ENCODE measurements at places on chromosomes 12 and 14.

DNA sequence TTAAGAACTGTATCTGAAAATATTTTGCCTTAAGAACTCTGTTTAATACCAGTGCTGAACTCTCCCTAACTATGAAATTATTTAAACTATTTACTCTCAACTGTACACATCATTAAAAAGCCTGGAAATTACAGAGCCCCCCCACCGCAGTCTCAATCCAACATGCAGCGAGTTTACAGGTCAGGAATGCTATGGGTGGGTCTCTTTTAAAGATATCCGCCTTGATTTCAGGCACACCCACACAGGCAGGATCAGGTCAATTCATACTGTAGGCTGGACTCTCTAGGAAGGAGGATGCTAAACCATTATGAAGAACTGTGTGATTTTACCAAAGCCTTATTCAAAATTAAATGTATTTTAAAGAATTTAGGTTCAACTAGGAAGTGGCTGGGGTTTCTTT is 16.5 kb downstream of the SPTLC2 start:
- no peak for DNase-seq

- DNase-seq = no peak
These were observed 65.3 kb downstream of the PRIMA1 start for GRCh38 chr14:93723001-93723400.

- DNase-seq = no peak
These were observed 55.7 kb downstream of the SFSWAP start for GRCh38 chr12:131766382-131767107.

GRCh38 chr12:32450363-32450762 is 51.0 kb downstream of the FGD4 start:
- no peak for DNase-seq

DNA sequence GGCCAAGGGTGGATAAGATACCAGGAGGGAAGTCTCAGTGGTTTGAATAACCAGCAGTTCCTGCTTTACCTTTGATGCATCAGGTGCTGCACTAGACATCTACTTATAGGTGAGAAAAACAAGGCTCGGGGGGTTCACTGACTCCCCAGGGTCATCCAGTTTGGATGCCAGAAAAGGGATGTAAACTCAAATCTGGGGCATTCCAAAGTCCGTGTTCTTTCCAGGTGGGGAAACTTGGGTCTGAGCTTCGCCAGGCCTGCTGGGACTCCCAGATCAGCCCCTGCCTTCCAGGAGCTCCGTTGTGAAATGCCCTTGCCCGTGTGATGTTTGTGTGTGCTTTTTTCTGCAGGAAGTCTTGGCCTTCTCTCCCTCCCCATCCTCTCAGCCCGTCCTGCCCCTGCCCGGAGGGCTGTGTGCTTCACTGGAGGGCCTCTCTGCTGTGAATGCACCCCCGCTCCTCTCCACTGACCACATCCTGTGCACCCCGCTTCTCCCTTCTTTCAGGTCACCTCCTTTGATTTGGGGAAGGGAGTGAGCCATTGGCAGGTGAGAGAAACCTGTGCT is 42.1 kb downstream of the TSPAN9 start:
- DNase-seq = no peak

- no peak for DNase-seq
These were observed 138.2 kb upstream of the LHX5 start for GRCh38 chr12:113609692-113610469.

- no peak for DNase-seq
These were observed 108.0 kb downstream of the AEBP2 start for GRCh38 chr12:19547271-19547671.

GRCh38 chr14:32707742-32708500 is 230.8 kb upstream of the NPAS3 start:
- no peak for DNase-seq

DNA sequence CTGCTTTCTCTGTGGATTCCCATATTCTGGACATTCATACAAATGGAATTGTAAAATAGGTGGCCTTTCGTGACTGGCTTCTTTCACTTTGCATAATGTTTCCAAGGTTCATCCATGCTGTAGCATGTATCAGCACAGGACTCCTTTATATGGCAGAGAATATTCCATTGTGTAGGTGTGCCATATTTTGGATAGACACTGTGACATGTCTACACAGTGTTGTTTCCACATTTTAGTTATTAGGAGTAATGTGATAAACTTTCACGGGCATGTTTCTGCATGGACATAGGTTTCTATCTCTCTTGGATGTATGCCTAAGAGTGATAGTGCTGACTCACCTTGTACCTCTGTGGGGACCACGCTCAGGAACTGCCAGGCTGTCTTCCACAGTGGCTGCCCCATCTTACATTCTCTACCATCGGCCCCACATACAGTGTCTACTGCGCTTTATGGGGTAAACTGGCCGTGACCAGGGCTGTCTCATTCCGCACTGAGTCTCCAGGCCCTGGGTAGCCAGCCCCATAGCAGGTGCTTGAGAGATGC is 7.1 kb upstream of the KRT84 start:
- DNase-seq = no peak

GRCh38 chr12:71865166-71865713 is 25.7 kb downstream of the TBC1D15 start:
- DNase-seq = peak; percentile 26

DNA sequence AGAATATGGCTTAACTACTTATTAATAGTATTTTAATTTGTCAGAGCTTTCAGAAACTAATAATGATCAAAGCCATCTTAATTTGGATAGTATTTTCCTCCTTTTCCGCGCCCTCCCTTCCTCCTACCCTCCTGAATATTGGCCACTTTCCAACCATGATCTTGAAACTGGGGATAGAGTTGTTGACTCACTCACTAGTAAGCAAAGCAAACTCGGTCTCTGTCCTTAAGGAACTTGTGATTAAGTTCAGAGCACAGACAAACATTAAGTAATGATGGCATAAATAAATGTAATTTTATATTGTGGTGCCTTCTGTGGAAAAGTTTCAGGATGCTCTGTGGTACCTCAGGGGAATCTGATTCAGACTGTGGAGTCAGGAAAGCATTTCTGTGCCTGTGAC is 75.7 kb downstream of the LRRK2 start:
- DNase-seq = no peak

DNA sequence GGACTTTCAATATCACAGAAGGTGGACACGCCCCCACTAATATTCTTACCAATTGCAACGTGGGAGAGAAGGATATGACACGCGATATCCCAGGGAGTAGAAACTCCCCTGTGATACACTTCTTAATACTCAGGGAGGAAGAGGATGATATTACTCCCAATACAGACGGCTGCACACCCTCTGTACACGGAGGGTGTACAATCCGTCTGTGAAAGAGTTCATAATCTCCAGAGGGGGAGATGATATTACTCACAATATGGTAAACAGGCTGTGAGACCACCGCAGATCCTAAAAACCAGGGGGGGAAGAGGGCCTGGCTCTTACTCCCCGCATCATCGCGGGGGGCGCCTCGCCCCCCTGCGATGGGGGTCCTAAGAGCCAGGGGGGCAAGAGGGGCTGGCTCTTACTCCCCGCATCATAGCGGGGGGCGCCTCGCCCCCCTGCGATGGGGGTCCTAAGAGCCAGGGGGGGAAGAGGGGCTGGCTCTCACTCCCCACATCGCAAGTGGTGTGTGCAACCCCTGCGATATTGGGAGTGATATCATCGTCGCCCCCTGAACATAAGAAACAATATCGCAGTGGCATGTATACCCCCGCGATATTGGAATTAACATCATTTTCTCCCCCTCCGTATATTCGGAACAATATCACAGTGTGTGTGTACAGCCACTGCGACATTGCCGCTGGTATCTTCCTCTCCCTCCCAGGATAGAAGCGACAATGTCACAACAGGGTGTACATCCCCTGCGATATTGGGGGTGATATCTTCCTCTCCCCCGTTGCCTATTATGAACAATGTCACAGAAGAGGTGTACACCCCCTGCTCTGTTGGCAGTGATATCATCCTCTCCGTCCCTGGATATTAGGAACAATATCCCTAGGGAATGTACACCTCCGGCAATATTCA is 8.9 kb upstream of the CLEC6A start:
- no peak for DNase-seq

DNA sequence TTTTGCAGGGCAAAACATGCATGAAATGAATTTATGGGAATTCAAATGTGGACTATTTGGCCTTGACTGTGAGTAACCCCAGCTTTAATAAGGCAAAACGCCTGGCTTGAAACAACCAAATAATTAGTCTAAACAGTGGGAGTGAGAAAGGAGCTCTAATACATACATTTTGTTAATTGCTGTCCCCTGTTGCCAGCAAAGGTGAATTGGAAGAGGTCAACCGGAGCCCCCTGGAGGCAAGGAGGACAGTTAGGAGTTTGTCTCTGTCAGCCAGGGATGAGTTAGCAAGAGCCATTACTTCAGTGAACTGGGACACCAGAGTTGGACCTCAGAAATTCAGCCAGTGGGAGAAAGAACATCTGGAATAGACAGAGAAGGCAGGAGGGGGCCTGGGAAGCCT is 17.4 kb downstream of the KRT76 start:
- no peak for DNase-seq

DNA sequence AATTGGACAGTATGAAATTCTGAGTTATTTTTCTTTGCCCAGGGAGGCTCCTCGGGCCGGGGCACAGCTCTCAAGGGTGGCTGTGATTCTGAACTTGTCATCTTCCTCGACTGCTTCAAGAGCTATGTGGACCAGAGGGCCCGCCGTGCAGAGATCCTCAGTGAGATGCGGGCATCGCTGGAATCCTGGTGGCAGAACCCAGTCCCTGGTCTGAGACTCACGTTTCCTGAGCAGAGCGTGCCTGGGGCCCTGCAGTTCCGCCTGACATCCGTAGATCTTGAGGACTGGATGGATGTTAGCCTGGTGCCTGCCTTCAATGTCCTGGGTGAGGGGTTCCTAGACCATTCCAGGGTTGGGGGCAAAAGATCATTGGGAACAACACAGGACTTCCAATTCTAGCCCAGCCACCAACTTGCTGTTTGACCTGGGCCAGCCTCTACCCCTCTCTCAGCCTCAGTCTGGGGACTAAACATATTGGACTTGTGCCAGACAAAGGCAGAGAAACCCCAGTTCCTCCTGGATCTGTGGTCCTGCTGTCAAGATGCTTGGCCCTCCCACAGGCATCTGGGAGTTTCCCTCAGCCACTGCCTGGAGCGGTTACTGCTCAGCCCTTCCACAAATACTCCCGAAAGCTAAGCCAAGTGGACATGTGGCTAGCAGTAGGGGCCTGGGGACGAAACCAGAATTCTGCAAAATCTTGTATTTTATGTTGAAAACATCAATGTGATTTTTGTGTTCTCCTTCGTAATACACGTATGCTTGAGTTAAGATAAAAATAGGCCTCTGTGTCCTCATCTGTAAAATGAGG is 3.5 kb downstream of the OAS3 start:
- DNase-seq = no peak

GRCh38 chr12:93094988-93095737 is 166.1 kb upstream of the EEA1 start:
- no peak for DNase-seq

GRCh38 chr14:42000450-42000849 is 393.8 kb downstream of the LRFN5 start:
- no peak for DNase-seq

GRCh38 chr14:55802986-55803872 is 223.2 kb downstream of the KTN1 start:
- peak; percentile 67 for DNase-seq

DNA sequence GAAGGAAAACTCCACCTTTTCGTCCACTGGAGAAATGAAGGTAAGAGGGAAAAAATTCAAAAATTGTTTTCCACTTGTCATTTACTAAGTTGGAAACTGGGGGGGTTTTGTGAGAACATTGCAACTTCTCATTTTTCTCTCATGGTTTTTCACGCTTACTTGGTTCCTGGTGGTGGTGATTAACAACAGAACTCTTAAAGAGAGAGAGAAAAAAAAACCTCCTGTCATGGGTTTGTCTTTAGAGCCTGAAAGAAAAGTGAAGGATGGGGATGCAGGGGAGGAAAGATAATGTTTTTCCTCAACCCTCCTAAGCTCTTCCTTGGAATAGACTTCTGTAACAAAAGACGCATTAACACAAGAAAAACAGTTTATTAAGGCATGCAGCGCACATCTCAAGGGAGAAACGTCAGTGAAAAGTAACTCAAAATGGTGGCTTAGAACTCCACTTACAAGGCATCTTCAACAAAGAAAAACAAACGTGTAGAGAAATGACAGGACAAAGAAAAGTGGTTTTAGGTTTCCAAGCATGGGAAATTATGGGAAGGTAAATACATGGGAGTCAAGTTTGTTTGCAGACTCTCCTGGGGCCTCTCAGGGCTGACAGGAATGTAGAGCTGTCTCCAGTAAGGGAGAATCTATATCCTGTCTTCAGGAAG is 81.9 kb upstream of the ATF7IP start:
- no peak for DNase-seq

DNA sequence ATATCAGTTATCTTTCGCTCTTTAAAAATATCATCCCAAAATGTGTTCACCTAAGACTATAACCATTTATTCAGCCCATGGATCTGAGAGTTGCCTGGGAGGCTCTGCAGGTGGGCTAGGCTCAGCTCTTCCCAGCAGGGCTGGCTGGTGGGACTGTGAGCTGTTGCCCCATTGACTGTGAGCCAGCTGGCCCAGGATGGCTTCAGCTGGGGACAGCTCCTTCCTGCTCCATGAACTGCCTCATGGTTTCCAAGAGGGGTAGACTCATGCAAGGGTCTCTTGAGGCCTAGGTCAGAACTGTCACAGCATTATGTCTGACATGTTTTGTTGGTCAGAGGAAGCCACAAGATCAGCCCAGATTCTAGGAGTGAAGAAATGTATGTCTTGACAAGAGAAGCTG is 114.1 kb upstream of the E2F7 start:
- no peak for DNase-seq

- no peak for DNase-seq
These were observed 175.3 kb downstream of the PRKD1 start for GRCh38 chr14:29752221-29752923.

DNA sequence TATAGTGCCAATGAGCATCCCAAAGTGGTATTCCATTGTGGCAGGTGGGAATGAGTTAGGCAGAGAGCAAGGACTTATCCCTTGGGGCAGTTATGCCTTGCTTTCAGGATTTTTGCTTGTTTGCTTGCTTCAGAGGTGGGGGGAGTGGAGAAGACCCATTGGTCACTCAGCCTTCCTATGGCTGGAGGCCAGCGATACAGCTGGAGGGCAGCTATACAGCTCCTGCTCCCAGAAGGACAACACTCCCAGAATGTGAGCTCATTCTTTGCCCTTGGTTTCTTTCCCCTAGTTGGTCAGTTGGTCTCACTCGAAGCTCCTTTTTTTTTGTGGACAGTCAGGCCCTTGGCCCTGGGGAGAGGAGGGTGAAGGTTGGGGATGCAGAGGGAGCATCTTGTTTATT is 14.5 kb downstream of the KRT83 start:
- DNase-seq = no peak

- no peak for DNase-seq
These were observed 123.5 kb downstream of the PTPRR start for GRCh38 chr12:70796989-70797388.

DNA sequence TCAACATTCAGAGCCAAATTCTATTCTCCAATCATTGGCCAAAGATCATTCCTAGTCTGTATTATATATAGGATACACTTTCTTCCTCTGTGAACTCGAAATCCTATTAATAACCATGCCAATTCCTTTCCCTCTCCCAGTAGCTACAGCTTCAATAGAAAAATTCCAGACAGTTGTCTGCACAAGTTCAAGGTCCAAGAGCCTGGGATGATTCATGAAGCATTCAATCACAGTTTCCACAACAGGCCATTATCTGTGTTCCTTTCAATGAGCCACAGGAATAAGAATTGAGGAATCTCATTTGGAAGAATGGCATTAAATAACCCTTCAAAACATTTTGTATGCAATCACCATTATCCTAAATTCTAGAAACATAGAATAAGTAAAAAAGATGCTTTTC is 437.4 kb downstream of the RMST start:
- no peak for DNase-seq
